Hindlimb muscle (tissue), 1 donor: ENCODE measurements at places on chromosomes 13 and 19. TPM values are rescaled to one million over a fixed set of nuclear protein-coding genes. Genes with fewer than 3 reads are reported as not detected.

Gene CAPNS1
- 542 TPM for polyA plus RNA-seq

Gene PTPRH
- polyA plus RNA-seq: 0.27 TPM

Gene LGALS4
- 1.5 TPM for polyA plus RNA-seq

Gene WDR88
- polyA plus RNA-seq: 0.63 TPM

Gene ARRDC5
- 0.15 TPM for polyA plus RNA-seq

Gene ACER1
- not detected for polyA plus RNA-seq

Gene SUCLA2
- 58.5 TPM for polyA plus RNA-seq
